ENCODE measurements at places on chromosomes 6 and 20. TPM values are rescaled to one million over a fixed set of nuclear protein-coding genes. Genes with fewer than 3 reads are reported as not detected.

The PHACTR3 gene
- 1.3 TPM for total RNA-seq

The ASIP gene
- total RNA-seq: not detected

The PREP gene
- 20.3 TPM for total RNA-seq

The DZANK1 gene
- total RNA-seq: 0.70 TPM

The KHDC1L gene
- total RNA-seq: not detected

The APOM gene
- total RNA-seq: 0.37 TPM

The CTCFL gene
- not detected for total RNA-seq

The RALGAPA2 gene
- total RNA-seq: 76.6 TPM

The TRIM15 gene
- total RNA-seq: not detected

The GRIK2 gene
- 0.34 TPM for total RNA-seq
